ENCODE measurements at places on chromosomes 3 and 15.

- DNase-seq = no peak
Measured at GRCh38 chr3:125594581-125595011, 701 bp downstream of the OSBPL11 start.

GRCh38 chr15:91929509-91929908, 76.0 kb downstream of the SLCO3A1 start:
- DNase-seq = peak; percentile 31

DNA sequence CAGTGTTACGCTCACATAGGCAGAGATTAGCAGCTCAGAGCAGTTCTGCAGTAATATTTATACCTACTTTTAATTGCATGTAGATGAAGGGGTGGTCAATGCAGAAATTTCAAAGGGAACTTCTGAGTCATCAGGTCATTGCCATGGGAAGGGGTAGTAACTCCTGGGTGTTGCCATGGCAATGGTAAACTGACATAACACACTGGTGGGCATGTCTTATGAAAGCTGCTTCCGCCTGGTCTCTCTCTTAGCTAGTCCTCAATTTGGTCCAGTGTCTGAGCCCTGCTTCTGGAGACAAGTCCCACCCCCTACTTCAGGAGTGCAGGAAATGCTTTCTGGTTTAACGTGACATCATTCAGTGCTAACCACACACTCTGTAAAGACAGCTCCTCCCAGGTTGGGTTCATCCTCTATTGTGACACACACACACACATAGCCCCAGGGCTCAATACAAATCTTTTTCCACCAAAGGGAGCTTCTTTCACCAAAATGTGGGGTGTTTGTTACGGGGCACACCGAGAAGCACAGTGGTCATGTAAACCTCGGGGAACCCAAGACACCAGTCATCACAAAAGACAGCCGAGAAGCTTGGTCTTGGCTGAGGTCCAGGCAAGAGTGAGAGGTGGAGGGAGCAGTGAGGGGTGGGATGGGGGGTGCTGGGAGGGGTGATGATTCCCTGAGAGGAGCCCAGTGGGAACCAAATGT, 74.5 kb downstream of the TLE3 start:
- DNase-seq = no peak

GRCh38 chr15:92619145-92620101, 36.2 kb downstream of the FAM174B start:
- DNase-seq = no peak

DNA sequence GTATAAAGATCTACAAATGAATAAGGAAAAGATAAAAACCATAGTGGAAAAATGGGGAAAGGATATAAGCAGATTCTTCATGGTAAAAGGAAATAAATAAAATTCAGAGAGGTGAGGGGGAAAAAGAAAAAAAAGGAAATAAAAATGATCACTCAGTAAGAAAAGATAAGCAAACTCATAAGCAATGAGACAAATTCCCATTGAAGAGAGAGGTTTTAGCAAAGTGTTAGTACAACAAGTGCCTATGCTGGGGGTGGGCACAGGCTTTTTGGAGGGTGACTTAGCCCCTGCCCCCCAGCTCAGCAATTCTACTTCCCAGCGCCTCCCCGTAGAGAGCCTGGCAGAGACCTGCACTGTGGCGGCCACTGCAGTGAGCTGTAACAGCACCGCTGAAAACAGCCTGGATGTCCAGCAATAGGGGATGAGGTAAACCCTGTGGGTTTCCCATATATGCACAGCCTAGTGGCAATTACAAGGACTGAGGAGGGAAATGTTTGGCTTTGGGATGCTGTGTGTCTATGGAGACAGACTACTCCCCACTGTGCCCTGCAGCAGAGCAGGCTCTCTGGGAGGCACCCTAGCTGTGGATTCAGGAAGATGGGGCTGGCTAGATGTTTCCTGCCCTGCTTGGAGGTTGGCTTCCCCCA, 23.7 kb upstream of the SFMBT1 start:
- DNase-seq = no peak

DNA sequence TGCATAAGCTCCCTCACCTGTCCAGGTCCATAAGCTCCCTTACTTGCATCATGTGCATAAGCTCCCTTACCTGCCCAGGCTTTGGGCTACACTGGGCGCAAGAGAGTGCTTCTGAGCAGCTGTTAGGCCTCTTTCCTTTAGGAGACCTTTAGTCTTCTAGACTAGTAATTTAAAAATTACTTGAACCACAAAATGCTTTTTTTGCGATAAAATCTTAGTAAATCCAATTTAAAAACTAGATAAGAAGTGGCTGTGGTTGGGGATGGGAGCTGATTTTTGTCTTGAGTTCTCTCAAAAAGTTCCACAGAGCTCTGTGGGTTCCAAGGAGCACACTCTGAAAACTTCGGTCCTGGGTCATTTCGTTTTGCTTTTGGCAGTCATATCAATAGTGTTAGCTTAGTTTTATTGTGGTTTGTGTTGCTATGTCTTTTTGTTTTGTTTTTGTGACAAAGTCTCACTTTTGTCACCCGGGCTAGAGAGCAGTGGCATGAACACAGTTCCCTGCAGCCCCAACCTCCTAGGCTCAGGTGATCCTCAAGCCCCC, 6.7 kb downstream of the CEMIP start:
- DNase-seq = no peak

GRCh38 chr3:150759319-150759718, 3.6 kb downstream of the SIAH2 start:
- DNase-seq = no peak

DNA sequence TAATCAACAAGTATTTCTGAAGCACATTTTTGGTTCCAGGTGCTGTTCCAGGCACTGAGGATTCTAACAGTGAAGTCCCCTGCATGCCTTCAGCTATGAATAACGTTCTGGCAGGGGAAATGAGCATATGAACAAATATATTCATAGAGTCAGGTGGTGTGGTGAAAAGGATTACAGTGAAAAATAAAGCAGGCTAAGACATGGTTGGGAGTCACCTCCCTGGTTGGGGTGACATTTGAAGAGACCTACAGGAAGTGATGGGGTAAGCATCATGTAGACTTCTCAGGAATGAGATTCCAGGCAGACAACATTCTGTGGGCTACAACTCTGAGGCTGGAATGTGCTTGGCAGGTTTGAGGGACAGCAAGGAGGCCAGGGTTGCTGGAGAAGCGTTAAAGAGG, 15.0 kb downstream of the FRMD4B start:
- DNase-seq = no peak

GRCh38 chr15:72585476-72586058, 68.9 kb upstream of the GOLGA6B start:
- no peak for DNase-seq

DNA sequence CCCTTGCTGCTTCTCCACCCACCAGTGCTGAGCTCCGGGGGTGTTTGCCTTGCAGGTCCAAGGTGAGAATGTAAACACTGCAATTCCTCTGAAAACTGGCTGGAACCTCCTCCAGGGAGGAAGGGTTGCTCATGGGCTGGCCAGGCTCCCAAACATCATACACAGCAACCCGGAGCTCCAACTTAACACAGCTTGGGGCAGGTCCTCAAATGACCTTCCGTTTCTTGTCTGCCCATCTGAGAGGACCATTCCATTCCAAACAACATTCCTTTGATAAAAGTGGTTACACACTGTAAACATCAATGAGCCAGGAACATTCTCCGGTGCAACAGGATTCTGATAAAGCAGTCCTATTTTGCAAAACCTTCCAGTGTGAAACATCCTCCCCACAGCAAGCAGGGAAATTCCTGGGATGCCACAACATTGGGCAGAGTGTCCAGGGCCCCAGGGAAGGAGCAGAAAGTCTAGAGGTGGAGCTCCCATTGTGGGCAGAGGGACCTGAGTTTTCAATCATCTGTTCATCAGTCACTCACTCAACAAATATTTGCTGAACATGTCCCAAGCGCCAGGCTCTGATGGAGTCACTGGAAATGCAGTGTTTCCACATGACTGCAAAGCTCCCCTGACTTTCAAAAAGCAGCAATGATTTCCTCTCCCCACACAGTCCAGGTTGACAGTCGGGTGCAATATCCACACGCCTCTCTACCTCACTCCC, 7.3 kb upstream of the HEG1 start:
- DNase-seq = no peak

DNA sequence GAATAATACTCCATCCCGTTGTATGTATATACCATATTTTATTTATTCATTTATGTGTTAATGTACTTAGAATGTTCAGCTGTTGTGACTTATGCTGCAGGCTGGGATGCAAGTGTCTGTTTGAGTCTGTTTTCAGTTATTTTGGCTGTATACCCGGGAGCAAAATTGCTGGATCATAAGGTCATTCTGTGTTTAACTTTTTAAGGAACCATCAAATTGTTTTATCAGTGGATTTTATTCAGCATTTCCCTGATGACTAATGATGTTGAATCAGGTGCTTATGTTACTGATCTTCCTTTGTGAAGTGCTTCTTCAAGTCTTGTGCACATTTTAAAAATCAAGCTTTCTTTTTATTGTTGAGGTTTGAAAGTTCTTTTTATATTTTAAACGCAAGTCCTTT, 118.1 kb downstream of the SLC25A26 start:
- no peak for DNase-seq

- no peak for DNase-seq
Measured at GRCh38 chr3:14363991-14364390, 38.4 kb upstream of the SLC6A6 start.

DNA sequence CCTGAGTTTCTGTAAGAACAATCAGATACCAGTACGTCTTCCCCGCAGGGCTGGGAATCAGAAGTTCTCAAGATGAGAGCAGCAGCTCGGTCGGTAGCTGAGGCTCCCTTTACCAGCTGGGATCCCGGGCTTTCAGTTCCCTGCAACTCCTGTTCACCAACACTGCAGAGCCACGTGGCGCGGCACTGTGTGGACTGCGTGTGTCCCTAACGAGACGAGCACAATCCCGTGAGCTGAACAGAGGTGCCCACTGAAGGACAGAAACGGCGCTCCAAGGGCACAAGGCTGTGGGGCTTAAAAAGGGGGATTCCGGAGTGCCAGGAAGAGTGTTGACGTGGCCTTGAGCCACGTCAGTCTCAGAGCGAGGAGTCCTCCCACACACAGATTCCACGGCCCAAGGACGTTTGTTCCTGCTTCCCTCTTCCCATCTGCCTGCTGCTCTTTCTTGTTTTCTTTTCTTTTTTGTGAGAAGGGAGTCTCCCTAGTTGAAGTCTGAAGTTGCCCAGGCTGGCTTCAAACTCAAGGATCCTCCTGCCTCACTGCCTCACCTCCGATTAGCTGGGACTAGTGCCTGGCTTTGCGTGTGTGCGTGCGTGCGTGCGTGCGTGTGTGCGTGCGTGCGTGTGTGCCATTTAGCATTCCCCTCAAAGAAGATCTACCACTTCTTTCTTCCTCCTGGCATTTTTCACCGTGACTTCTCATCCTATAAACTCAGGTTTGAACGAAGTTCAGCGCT, 37.1 kb upstream of the RPL35A start:
- no peak for DNase-seq

GRCh38 chr15:74541494-74542165, 610 bp downstream of the ARID3B start:
- DNase-seq = peak; percentile 34

DNA sequence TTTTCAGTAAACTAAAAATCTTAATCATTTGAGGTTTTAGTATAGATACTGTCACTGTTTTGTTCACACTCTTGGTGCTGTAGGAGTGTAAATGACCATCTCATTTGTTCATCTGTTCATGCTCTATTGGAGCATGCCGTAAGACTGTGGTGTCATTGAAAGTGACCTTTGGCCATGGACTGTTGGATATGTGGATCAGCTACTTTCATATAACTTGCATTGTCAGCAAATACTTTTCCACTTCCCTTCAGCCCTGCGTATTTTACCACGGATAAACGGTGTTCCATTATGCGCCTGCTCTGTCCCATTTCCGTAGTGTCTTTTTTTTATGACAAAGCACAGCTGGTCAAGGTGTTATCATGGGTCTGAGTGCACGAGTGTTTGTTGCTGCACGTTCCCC, 32.6 kb upstream of the SENP5 start:
- no peak for DNase-seq

DNA sequence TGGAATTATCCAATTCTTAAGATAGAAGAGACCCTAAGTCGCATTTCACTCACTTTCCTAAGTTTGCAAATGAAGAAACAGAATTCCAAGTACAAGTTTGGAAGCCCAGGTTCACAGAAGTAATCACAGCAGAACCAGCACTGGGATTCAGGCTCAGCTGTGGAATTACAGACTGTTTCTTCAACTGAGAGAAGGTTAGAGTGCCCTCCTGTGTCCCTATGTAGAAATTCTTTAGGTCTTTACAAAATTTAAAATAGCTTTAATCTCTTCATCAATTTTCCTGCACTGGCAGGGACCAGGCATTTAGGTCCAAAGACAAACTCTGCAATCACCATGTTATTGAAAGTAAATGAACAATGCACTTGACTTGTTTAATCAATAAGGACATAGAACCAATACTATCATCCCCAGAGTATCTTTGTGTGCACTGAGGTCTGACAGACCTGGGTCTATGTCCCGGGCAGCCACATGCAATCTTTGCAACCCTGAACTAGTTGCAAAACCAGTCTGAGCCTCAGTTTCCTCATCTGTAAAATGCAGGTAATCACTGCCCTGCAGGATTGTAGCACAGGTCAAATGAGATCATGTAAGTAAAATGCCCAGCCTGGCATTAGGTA, 96.3 kb upstream of the ZBED2 start:
- no peak for DNase-seq

DNA sequence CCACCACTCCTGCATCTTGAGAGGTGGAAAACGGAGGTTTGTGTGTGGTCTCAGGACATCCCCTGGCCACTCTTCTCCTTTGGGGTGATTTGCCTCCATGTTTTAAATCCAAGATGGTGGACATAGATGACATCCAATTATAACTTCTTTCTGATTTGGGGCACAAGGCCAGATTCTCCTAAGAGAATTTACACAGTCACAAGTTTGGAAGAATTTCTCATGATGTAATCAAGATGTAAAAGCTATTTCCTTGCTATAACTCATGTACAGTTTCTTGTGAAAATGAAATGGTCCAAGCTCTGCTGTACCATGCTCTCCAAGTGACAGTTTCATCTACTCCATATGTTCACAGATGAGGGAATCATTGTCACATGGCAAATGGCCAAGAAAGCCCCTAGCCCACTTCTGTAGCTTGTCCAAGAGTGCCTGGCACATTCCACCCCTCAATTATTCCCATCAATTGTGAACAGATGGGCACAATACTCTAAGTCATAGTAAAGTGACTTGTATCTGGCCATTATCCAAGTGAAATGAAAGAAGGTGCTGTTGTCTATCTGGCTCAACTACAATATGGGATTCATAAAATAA, 134.6 kb upstream of the ROPN1 start:
- DNase-seq = no peak

GRCh38 chr15:83512459-83512858, 65.3 kb downstream of the SH3GL3 start:
- DNase-seq = no peak

Measured in gastrocnemius medialis (tissue), 4 donors.